MV-4-11 (cell line): ENCODE measurements at places on chromosomes 2 and 18.

GRCh38 chr2:7378591-7378990, 461.4 kb downstream of the RNF144A start:
- no peak for DNase-seq

DNA sequence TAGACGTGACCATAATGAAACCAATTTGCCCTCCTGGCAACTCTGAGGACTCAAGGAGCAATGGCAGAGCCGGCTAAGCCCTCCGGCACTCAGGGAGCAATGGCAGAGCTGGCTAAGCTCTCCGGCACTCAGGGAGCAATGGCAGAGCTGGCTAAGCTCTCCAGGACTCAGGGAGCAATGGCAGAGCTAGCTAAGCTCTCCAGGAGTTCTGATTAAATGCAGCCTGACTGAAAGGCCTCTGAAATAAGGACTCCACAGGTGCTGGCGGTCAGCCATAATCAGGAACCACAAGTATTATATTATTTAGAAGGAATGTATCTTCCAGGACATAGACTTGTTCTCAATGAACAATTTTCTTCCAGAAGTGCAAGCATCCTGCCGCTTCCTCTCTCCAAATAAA, 65.2 kb downstream of the C2orf76 start:
- DNase-seq: no peak

- no peak for DNase-seq
Observed at GRCh38 chr2:200613692-200614091, 27.9 kb downstream of the AOX1 start.

GRCh38 chr18:5462227-5462626, 81.6 kb downstream of the EPB41L3 start:
- DNase-seq: peak; percentile 90

DNA sequence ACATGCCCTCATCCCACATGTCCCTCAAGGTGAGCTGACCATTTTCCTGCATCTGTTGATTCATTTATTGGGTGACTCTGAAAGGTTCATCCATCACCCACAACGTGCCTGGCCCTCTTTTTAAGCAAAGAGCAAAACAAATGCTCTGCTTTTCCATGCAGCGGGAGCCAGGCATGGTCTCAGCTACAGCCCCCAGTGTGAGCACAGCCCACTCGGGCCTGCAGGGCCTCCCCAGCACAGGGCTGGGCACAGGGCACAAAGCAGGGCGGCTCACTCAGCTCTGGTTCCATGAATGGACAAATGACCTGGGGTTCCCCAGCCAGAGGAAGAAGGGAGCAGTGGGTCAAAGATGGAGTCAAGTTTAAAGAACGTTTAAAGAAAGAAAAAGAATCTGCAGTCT, 24.1 kb upstream of the OTOS start:
- no peak for DNase-seq

- DNase-seq: no peak
Observed at GRCh38 chr2:121562269-121563176, 31.8 kb downstream of the RNU4ATAC start.

DNA sequence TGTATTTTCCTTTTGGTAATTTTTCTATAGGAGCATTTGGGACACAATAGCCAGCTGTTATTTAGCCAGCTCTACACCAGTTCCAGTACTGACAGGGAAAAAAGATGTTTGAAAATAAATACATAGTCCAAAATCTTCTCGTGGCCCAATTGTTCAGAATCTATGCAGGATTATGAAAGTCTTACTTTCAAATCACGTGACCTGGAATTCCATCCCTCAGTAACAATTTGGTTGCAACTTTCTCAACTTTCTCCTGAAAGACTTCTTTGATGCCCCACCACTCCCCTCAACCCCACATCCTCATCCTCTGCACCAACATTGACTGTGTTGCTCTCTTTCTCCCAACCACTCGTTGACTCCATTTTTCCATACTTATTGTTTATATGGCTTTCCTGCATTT, 539.0 kb downstream of the LRP1B start:
- no peak for DNase-seq

GRCh38 chr18:62659698-62660097, 55.6 kb upstream of the PHLPP1 start:
- DNase-seq: no peak

DNA sequence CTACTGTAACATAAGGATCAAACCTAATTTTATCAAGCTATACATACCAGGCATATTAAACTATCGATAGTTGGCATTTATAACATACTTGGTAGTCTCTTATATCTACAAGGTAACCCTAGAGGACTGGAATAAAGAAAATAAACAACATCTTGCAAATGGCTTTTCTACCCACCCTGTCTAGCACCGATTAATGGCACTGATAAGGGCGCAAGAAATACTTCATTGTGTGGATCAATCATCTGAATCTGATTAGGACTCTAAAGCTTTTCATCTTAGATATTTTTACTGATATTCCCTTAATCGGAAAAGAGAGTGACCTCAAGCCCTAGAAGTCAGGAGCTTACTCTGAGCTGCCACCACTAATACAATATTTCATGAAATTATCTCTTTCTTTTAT, 1461.7 kb upstream of the PIK3C3 start:
- no peak for DNase-seq

GRCh38 chr2:80102026-80102425, 202.5 kb downstream of the LRRTM1 start:
- no peak for DNase-seq

- DNase-seq: peak; percentile 88
Observed at GRCh38 chr2:222146488-222146887, 152.3 kb downstream of the PAX3 start.

DNA sequence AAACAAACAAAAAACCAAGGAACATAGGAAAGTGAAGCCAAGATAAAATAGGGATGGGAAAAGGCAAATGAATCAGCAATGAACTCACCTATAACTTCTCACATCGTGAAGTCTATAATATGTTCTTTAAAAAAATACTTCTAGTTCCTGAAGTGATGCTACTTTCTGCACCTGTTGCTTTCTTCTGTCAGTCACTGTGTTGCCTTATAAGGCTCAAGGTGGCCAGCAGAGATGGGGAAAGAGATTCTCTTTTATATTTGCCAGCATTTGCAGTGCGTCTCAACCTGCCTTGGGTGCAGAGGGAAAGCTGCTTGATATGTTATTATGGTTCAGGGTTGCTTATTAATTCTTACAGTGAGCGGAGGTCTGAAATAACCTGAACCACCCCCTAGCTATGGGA, 14.0 kb downstream of the QPCT start:
- no peak for DNase-seq

GRCh38 chr2:218229239-218229638, 12.2 kb downstream of the ARPC2 start:
- peak; percentile 97 for DNase-seq

GRCh38 chr2:138180692-138181386, 216.6 kb downstream of the HNMT start:
- DNase-seq: no peak

DNA sequence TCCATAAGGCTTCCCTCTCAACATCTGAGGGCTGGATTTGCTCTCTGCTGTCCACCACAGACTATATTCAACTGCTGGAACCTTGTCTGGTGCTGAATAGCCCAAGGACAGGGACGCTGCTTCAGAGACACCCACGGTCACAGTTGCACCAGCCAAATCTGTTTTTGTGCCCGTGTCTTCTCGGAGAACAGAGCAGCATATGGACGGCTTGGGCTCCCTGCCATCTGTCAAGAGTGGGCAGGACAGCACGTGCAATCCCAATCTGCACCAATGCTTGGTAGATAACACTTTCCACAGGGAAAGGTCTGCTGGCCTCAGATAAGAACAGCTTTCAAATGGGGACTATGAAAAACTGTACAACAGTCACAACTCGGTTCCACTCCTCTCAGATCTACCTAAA, 466.1 kb downstream of the TGIF1 start:
- DNase-seq: no peak

GRCh38 chr18:21499997-21500396, 100.5 kb downstream of the ESCO1 start:
- no peak for DNase-seq

GRCh38 chr2:113979191-113980128, 89.6 kb downstream of the ACTR3 start:
- DNase-seq: no peak

DNA sequence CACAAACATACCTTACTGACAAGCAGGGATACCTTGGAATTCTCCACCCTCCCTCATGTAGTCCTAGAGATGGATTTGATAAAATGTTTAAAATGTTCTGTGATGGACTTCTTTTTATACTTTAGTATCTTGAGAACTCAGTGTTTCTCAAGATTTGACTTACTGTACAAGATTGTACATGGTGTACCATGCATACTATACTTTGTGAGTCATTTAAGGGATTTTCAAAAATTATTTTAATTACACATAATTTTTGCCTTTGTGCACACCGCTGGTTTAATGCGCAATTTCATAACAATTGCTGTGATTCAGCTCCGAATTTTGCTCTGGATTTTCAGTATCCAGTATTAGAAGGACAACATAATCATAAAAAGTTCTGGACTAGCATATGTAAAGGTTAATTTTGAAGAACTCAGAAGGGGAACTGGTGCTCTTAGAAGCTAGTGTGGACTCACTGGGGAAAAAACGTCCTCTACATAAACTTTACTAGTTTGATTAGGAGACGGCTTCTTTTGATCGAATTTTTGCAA, 78.6 kb upstream of the ACSL3 start:
- DNase-seq: no peak

- peak; percentile 96 for DNase-seq
Observed at GRCh38 chr18:62979176-62979575, 263.8 kb downstream of the PHLPP1 start.

DNA sequence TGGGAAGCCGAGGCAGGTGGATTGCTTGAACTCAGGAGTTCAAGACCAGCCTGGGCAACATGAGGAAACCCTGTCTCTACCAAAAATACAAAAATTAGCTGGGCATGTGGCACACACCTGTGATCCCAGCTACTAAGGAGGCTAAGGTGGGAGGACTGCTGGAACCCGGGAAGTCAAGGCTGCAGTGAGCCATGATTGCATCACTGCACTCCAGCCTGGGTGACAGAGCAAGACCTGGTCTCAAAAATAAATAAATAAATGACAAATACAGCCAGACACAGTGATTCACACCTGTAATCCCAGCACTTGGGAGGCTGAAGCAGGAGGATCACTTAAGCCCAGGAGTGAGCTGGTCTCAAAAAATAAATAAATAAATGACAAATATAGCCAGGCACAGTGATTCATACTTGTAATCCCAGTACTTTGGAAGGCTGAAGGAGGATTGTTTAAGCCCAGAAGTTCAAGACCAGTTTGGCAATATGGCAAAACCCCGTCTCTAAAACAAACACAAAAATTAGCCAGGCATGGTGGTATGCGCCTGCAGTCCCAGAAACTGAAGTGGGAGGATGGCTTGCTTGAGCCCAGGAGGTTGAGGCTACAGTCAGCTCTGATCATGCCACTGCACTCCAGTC, 6.2 kb downstream of the KANSL3 start:
- no peak for DNase-seq

- no peak for DNase-seq
Observed at GRCh38 chr18:13011719-13012118, 20.6 kb downstream of the CEP192 start.

DNA sequence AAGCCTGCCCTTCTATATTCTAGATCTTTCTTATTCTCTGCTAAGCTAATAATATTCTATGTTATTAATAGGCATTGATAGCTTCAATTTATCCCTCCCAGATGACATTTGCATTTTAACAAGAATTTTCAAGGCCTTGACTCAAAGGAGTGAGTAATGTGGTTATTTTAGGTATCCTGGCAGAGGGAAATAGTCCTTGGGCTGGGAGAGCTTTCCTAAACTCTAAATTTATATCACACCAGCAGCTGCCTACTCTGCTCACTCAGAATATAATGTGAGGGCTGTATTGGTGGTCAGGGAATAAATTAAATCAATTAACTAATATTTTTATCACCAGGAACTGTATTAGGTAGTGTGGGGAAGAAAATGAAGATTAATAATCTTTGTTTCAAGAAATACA, 74.8 kb upstream of the ADAM23 start:
- no peak for DNase-seq

DNA sequence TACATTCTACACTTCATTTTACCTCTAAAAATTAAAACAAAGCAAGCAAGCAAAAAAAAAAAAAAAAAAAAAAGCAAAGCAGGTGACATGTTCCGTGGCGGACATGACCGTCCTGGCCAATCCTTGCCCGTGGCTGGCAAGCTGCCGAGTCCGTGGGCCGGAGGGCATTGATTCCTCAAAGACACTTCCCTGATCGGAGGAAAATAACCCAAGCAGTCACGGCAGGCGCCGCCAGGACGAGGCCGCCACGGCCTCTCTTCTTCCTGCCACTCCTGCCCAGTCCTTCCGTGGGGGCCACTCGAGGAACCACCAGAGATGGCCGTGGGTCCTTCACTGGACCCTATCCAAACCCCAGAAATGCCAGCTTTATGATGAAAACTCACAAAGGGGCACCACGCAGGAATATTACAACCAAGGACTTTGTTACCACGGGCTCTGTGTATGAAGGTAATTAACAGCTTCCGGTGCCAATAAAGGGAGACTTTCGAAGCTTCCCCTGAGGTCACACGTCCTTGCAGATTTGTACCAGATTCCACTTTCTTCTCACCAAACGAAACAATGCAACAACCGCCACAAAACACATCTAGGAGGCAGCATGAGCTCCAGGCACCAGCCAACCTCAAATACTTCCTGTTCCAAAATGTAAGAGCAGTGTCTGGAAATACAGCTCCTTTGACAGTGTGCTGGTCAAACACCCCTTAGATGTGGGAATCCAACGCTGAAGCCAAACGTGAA, 170.3 kb downstream of the HDAC4 start:
- peak; percentile 88 for DNase-seq

GRCh38 chr2:32614084-32614483, 13.8 kb upstream of the TTC27 start:
- peak; percentile 89 for DNase-seq

GRCh38 chr2:238974501-238975166, 126.7 kb downstream of the TWIST2 start:
- DNase-seq: no peak

DNA sequence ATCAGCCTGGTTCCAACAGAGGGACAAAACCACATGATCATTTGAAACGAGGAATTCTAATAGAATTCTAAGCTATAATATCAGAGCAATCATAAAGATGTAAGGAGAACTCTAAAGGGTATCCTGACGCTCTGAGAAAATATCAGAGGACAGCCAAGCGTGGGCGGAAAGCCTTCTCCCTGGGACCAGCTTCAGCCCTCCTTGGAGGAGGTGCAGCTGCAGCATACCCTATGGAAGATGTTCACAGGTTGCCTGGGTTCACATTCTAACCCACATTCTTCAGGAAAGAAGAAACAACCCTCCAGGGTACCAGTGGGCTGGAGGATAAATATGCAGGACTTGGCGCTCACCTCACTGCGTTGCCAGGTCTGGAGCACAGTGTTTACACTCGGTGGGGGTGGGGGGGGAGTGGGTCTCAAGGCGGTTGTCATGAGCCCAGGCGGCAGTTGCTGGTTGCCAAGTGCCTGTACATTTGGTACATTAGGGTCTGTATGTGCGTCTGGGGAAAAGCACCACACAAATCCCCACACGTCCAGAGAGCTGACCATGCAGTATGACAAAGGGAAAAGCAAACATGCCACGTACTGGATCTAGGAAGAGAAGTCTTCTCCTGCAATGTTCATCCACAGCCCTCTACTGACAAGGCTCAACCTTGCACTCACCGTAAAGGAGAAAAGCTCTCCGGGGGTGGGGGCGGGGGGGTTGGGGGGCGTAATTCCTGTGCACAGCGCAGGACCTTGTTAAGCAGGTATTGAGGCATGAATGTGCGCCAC, 80.5 kb downstream of the CDH19 start:
- DNase-seq: no peak
